ENCODE measurements at places on chromosomes 13 and 19.

DNA sequence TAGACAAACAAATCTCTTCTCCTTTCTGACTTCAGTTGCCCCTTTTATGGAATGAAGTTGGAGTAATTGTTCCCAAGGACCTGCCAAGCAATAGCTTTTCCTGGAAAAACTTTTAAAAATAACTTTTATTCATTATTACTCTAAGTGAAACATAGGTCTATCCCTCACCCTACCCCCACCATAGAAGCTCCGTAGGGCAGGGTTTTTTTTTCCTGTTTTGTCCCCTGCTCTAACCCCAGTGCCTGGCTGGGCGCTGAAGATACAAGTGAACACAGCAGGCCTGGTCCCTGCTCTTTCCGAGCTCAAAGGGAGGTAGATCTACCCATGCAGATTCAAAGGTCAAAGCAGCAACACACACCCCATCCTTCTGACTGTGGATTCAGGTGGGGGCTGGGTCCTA, 8.7 kb upstream of the GNG8 start:
- no peak for DNase-seq

DNA sequence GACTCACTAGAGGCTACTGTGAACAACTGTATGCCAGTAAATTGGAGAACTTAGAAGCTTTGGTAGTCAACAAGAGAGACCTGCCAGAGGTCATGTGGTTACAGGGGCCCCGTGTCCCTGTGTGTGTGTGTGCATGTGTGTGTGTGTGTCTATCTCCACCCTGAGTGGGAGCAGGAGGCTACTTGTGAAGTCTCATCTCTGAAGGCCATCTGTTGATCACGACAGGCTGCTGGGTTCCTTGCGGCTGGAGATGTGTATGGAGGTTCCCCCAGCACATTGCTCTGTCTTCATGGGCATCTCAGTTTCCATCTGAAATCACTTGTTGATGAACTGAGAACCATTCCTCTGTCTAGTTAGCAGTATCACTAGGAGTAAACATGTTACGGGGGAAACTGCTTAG, 58.2 kb upstream of the TEX29 start:
- peak; percentile 41 for DNase-seq

DNA sequence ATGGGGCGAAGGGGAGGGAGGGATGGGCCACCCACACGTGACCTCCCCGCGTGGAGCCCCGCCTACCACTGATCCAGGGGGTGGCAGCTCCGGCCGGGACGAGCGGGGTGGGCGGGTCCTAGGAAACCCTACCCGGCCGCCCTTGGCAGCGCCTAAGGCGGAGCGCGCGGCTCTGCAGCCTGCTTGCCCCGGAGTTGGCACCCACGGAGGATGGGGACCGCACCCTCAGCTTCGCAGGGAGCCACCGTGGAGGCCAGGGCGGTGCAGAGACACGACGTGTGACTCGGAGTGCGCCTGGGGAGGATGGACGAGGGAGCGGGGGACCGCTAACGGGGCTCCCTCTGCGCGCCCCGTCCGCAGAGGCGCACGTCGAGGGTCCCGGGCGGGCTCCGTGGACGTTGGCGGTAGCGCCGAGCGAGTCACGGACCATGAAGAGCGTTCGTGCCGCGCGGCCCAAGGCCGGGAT, at the start of gene RGS9BP:
Gene RGS9BP (plus strand): TSS at position 129 of the 466 bp plus-strand sequence. CDS start 416 bp downstream, outside the sequence.
- DNase-seq: peak; percentile 86

- no peak for DNase-seq
Observed at GRCh38 chr13:112725346-112726015, 35.6 kb downstream of the ATP11A start.

DNA sequence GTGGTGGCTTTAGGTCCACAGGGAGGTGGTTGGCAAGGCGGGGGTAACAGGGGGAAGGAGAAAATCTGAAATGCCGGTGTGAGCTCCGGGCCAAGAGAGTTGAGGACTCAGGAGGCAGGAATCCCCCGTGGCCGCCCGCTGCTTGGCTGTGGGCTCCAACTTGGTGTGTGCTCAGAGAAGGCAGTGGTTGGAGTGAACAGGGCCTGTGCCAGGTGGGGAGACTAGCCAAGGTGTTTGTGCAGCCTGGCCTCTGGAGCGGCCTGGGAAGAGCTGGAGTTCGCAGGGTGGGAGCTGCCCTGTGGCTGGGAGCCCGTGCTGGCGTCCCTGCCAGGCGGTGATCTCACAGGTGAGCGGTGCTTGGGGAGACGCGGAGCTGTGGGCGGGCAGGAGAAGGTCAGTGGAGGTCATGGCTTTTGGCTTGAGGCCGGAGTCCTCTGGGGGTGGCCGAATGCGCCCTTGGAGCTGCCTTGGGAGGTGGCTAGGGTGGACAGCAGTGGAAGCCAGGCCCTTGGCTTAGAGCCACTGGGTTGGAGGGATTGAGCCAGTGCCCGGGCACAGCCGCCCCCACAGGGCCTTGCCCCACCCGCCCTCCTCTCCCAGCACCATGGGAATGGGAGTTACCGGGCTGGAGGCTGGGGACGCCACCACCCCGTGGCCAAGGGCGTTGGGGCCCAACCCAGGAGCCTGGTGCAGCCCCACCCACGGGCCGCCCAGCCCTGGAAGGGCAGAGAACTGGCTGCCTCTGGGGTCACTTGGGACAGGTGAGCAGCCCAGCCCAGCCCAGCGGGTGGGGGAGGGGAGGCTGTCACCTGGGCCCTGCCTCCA, 7.1 kb upstream of the CIRBP start:
- DNase-seq: peak; percentile 92

DNA sequence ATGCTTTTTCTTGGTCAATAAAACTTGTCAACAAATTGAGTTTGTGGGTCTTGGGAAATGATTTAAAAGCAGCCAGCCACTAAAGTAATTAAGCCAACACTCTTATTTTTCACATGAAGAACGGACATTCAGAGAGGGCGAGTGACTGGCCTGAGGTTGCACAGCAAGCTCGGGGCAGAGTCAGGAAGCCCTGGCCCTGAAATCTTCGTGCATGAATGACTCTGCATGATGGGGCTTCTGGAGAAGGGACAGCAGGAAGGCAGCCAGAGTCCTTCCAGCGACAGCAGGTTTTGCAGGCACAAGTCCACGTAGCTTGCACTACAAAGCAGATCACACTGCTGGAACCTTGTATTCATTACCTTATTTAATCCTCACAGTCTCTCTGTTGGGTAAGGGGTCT, 232.5 kb downstream of the ZNF536 start:
- no peak for DNase-seq

DNA sequence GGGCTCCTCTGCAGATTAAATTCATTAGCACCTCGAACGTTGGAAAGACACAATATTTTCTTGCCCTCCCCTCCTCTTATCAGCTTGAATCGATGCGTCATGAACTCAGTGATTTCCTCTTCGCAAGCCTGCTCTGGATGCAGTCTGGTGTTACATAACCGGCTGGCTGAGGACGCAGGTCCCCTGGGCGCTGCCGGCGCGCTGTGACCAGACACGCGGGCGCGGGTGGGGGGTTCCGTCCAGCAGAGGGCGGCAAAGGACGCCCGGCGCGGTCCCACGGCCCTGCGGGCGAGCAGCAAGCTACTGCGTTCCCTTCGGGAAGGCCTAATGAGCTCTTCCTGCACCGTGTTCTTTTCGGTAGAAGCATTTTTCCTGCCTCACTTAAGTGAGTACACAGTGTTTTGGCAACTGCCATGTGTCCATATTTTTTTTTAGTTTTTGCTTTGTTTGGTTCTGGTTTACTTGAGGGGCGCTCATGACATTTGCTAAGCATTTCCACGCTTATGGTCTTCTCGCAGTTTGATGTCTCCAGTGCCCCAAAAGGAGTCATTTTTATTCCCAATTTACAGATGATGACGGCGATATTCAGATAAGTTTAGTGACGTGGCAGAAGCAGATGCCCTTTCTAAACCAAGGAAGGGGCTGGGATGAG, 112.2 kb upstream of the MBNL2 start:
- peak; percentile 96 for DNase-seq

- DNase-seq: no peak
Observed at GRCh38 chr13:21075011-21075378, 13.6 kb upstream of the LATS2 start.

- DNase-seq: no peak
Observed at GRCh38 chr19:9818175-9818733, 625 bp downstream of the FBXL12 start.

DNA sequence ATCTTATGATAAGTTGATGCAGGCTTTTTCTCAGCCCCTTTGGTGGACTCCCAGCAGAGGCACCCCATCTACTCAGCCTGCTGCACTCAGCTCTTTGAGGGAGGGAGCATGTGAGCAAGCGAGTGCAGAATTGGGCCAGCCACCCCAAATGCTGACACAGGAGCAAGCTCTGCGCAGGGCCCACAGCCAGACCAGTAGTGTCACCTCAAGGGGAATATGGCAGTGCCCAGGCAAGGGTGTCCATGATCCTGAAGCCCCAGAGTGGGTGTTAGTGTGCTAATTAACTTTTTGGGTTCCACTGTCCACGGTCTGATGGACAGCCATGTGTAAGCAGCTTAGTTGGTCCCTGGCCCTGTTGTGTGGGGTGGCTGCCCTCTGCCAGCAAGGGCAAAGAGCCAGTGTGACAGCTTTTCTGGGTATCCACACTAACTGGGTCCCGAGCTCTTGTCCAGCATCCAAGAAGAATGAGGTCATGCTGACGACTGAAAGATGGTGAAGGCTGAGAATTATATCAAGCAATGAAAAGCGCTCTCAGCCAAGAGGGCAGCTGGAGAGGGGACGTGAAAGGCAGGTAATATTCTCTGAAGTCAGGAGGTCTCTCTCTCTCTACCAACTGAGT, 898.3 kb upstream of the PCDH9 start:
- DNase-seq: no peak

- no peak for DNase-seq
Observed at GRCh38 chr19:49165865-49166301, 8.3 kb downstream of the TRPM4 start.

GRCh38 chr13:53052675-53053074, 24.1 kb downstream of the OLFM4 start:
- no peak for DNase-seq
